NCI-H187 (cell line): ENCODE measurements at places on chromosomes 11 and 22.

- no peak for DNase-seq
Observed at GRCh38 chr11:35253237-35253636, 114.3 kb downstream of the CD44 start.

GRCh38 chr11:34653851-34654482 is 33.1 kb downstream of the EHF start:
- no peak for DNase-seq

- no peak for DNase-seq
Observed at GRCh38 chr11:115930886-115931547, 426.8 kb upstream of the CADM1 start.

GRCh38 chr11:2655016-2655719 is 44.6 kb downstream of the KCNQ1OT1 start:
- DNase-seq, result no peak

DNA sequence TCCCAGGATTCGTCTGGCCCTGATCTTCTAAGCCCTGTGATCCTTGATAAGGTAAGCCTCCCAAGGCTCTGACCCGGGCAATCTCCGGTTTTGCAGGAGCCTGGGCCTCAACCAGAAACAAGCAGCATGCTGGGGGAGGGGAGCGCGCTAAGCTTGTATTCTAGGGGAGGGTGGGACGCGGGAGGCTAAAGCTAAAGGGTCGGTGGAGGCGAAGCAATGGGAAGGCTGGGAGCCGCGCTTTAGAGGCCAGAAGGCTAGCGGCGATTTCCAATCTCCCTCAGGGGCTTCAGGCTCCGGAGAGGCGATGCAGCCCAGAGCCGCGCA is 753 bp downstream of the PTPN5 start:
- no peak for DNase-seq
